NB4 (cell line): ENCODE measurements at places on chromosomes 3 and 15.
A peak's percentile ranks its signal among the peaks of the same experiment; 100 is the strongest.

DNA sequence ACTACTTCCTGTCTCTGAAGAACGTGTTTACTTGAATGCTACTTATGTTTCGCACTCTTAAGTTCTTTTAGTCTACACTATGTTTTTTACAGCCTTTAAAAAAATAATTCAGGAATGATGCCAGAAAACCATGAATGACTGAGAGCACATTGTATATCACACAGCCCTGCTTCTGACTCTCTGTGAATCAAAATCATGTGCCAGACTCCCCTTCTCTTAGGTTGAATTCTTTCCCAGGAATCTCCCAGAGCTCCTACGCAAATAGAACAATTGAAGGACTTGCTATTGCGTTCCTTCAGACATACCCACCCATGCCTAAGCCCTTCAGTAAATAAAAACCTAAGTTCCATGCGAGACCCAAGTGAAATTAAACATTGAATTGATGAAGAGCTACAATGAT is 782.0 kb upstream of the ALCAM start:
- DNase-seq, result no peak

GRCh38 chr3:129975705-129976048 is 1.2 kb downstream of the TRH start:
- DNase-seq, result no peak

GRCh38 chr15:78170848-78171773 is 21.9 kb downstream of the IDH3A start:
- DNase-seq, result peak; percentile 37

DNA sequence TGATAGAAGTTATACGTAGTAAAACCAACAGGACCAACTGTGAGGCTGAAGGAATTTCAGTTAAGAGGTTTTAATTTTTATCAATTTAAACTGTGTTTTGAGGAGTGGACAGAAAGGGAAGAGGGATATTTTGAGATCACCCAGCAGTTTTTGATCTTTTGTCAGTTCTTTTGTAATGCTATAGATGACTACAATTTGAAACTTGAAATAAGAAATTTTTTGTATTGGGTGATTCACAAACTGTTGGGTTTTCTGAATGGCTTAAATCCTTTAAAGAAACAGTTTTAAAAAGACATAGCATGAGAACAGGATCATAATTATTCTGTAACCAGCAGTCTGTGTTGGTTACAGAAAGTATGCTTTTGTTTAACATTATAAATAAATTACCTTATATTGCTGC is 67.4 kb downstream of the TCF12 start:
- no peak for DNase-seq

DNA sequence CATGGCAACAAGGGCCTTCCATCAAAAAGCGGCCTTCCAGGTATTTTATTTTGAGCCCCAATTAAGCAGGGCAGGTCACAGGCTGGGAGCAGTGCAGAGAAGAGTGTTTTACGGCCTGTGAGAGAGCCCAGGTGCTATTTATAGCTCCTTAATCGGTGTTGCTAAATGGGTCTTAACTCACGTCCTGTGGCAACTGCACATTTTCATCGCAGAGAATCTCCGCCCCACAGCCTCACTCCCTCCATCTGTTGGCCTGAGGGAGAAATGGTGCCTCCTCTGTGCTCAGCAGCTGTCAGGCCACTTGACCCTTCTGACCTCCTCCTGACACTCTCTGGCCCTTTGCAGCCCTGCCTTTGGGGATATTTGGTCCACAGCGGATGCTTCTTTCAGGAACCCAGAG is 58.6 kb downstream of the SPSB4 start:
- DNase-seq, result no peak

DNA sequence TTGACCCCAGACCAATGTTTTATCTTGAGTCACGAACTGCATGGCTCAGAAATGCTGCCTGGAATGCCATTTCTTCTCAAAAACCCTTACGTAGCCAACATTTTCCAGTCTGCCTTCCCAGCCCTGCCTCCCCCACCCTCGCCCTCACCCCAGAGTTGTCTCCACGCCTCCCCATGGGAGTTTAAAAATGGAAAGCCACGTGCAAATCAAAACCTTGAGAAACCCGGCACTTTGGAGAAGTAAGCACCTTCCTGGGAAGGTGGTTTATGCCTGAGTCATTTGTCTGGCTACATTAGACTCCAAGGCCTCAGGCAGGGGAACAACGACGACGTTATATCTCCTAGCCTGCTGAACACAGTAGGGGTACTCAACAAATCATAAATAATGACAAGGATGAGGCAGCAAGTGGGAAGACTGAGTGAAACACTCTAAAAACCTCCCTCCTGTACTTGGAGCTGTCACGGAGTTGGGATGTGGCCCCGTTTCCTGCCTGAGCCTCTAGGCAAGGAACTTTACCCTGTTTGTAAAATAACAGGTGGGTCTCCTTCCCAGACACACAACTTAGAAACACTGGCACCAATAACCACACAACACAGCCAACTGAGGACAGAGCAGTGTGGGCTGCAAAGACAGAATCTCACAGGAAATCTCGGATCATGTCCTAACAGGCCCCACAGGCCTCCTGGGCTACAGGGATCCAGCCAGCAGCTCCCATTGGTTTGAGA is 179.1 kb downstream of the NTRK3 start:
- no peak for DNase-seq

GRCh38 chr3:99972380-99973104 is 141.8 kb downstream of the FILIP1L start:
- no peak for DNase-seq

DNA sequence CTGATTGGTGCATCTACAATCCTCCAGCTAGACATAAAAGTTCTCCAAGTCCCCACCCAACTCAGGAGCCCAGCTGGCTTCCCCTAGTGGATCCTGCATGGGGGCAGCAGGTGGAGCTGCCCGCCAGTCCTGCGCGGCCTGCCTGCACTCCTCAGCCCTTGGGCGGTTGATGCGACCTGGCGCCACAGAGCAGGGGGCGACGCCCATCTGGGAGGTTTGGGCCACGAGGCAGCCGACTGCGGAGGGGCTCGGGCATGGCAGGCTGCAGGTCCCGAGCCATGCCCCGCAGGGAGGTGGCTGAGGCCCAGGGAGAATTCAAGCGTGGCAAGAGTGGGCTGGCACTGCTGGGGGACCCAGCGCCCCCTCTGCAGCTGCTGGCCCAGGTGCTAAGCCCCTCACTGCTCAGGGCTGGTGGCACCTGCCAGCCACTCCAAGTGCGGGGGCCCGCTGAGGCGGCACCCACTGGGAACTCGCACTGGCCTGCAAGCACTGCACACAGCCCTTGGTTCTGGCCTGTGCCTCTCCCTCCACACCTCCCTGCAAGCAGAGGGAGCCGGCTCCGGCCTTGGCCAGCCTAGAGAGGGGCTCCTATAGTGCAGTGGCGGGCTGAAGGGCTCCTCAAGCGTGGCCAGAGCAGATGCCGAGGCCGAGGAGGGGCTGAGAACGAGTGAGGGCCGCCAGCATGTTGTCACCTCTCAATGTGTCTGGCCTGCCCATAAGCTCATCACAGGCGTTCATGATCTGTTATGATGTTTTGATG is 30.1 kb downstream of the COL6A6 start:
- no peak for DNase-seq

DNA sequence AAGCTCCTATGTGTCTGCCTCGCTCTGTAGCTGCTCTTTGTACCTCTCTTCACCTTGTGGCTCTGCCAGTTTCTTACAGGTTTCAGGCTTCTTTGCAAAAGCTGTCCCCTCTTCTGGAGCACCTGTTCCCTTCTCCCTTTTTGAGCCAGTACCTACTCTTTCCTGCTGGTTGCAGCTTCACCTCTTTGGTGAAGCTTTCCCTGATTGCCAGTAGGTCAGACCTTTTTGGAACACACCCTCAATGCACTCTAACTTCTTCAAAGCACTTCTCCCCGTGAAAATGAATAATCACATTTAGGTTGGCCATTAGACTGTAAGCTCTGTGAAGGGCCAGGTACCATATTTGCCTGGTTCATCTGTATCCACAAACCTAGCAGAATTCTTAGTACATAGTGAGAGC is 60.3 kb downstream of the BHLHE40 start:
- DNase-seq, result no peak

DNA sequence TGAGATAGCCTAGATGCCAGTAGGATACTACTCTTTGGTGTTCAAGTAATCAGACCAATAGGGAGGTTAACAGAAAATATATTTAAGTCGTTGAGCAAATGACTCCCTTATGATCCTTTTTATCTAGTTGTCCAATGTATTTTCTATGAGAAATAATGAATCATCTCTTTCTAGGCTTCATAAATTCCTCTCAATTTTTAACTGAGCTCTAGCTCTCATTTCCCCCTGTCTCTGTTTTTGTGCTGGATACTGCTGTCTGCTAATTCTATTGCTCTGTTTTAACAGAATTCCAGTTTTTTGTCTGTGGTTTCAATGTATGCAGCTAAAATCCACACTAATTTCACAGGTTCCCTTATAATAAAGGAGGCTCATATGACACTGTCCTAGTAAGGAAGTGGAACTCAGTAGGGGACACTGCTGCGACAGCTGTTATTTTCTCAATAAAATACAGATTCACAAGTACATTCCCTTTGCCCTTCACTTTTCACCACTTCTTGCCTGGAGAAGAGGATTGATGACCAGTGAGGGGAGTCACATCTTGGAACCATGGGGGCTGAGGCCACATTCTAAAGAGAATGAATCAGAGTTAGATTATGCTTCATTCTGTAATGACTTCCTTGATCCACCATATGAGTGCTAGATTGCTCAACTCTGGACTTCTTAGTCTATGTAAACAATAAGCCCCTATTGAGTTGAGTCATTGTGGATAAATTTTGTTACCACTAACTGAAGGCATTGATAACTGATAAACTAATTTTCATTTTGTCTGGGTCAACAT is 558.7 kb upstream of the KCNMB2 start:
- DNase-seq, result peak; percentile 3

DNA sequence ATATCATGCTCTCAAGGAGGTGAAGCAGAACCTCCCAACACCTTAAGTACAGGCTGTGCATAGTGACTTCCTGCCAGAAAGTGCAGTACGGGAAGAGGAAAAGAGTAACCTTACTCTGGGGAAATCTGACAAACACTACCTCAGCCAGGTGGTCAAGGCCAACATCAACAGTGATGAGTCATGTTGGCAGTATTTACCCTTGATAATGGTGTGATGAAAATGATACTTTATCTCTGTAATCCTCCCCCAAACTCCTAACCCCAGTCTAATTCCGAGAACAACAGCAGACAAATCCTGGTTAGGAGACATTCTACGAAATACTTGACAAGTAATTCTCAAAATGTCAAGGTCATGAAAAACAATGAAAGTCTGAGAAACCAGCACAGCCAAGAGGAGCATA is 26.5 kb downstream of the ANKDD1A start:
- no peak for DNase-seq

GRCh38 chr3:85796140-85796539 is 837.4 kb downstream of the CADM2 start:
- DNase-seq, result no peak

- DNase-seq, result peak; percentile 26
These were observed 455 bp upstream of the ABHD17C start for GRCh38 chr15:80694611-80695098.

GRCh38 chr3:140056047-140056446 is 121.1 kb downstream of the CLSTN2 start:
- DNase-seq, result peak; percentile 3

DNA sequence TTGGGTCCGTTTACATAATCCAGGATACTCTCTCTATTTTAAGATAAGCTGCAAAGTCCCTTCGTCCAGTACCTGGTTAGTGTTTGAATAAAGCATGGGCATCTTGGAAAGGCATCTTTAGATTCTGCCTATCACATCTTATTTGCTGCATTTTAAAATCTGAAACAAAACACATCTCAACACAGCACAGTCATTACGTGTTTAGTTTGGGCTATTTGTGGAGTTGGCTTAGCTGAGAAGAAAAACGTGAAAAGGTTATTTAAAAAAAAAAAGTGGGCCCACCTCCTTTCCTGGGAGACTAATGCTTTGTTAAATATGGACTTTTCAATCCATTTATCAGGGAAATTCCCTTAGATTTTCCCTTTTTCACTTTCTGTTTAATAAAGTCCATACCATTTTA is 174.5 kb upstream of the WNT5A start:
- no peak for DNase-seq

- no peak for DNase-seq
These were observed at the start of gene CPEB1 for GRCh38 chr15:82647045-82647834. Gene CPEB1 (minus strand): TSS chr15:82647363. CDS start chr15:82628459, 18,904 bp downstream.

DNA sequence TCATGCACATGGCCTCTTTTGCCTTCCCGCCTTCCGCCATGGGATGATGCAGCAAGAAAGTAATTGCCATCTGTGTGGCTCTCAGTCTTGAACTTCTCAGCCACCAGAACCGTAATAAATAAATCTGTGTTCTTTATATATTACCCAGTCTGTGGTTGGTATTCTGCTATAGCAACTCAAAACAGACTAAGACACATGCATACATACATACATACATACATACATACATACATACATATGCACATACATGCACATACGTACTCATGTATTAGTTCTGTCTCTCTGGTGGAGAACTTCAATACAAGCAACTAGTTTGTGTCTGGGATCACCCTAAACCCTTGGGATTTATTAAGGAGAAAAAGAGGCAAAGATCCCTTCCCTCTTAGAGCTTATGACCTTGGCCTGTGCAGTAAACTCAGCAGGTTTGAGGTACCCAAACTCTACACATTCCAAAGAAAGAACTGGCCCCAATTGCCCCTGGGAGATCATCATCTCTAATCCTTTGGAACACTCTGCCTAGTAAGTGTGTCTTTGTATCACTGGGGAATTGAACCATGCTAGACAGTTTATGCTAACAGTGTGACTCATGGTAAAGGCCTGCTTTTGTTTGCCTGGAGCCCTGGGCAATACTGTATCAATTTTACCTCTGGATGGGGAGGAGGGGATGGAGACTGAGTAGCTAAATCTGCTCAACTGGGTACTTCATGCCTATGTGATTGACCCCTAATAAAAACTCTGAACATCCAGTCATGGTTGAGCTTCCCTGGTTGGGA is 115.6 kb upstream of the LMCD1 start:
- DNase-seq, result no peak

- no peak for DNase-seq
These were observed 49.2 kb downstream of the CYFIP1 start for GRCh38 chr15:22930782-22931484.

GRCh38 chr3:183117056-183117455 is 17.8 kb upstream of the MCCC1 start:
- DNase-seq, result no peak

- DNase-seq, result no peak
These were observed 29.5 kb downstream of the ZNF662 start for GRCh38 chr3:42935472-42935871.

GRCh38 chr3:47121409-47121808 is 42.5 kb downstream of the SETD2 start:
- no peak for DNase-seq

GRCh38 chr3:56915966-56916586 is 114.3 kb upstream of the ARHGEF3 start:
- DNase-seq, result peak; percentile 40

GRCh38 chr15:79513940-79514339 is 81.8 kb downstream of the MINAR1 start:
- no peak for DNase-seq

- no peak for DNase-seq
These were observed 957.8 kb downstream of the ROBO1 start for GRCh38 chr3:78809966-78810365.

GRCh38 chr15:100311154-100311625 is 30.6 kb downstream of the ADAMTS17 start:
- DNase-seq, result no peak

- no peak for DNase-seq
These were observed 71.1 kb upstream of the CCNL1 start for GRCh38 chr3:157231071-157231470.

- DNase-seq, result peak; percentile 42
These were observed 70.5 kb downstream of the ETV5 start for GRCh38 chr3:186038360-186038759.

- no peak for DNase-seq
These were observed 1037.5 kb downstream of the NAALADL2 start for GRCh38 chr3:175896655-175897054.

- no peak for DNase-seq
These were observed 66.6 kb downstream of the CBLB start for GRCh38 chr3:105802118-105802706.

GRCh38 chr3:165635791-165636683 is 201.2 kb downstream of the BCHE start:
- no peak for DNase-seq
